Stimulated activated CD4-positive, alpha-beta T cell treated with anti-CD3 and anti-CD28 coated beads, Interleukin-1b, Interleukin-23, amount 100 ng/mL, for 1 hour (primary cell): ENCODE measurements at places on chromosomes 5 and 9.

- DNase-seq, result no peak
Measured at GRCh38 chr9:113475992-113476391, 12.5 kb downstream of the RGS3 start.

DNA sequence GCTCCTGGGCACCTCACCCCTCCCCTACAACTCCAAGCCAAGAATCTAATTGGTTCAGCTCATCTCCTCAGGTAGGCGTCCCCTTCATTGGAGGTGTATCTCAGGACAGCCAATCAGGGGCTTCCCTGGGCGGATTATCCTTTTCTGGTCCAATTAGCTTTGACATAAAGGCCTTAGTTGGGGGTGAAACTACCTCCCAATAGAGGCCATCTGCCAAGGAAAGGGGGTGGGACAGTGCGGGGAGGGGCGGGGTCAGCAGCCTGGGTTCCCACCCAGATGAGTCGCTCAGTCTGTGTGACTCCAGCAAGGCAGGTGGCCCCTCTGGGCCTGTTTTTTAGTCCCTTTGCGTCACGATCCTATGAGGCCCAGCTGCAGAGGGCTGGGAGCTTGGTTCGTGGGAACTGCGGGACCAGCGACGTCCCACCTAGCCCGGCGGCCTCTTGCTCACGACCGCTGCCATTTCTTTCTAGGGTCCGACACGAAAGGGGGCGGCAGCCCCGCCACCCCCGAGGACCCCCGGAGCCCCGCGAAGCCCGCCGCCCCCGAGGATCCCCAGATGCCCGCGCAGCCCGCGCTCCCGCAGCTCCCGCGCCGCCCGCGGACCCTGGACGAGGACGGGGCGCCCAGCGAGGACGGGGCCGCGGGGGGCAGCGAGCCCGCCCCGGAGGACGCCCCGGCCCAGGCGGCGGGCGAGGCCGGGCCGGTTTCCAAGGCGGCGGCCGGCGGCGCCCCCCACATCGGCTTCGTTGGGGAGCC is 8.9 kb downstream of the PRRT1B start:
- DNase-seq, result no peak

DNA sequence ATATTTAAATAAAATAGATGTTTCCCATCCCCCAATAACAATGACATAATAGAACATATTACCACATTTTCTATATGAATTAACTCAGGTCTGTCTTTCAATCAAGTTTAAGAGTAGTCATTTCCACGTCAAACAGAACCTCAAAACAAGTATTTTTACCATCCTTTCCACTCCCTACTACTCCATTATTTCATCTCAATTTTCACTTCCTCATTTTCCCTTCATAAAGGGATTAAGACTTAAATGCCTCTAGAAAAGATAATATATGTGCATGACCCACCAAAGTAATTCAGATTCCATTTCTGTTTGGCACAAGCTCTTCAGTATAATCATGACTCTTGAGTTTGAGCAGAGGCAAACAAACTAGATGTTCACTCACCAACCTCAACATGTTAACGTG is 40.4 kb downstream of the ELOVL7 start:
- DNase-seq, result no peak

DNA sequence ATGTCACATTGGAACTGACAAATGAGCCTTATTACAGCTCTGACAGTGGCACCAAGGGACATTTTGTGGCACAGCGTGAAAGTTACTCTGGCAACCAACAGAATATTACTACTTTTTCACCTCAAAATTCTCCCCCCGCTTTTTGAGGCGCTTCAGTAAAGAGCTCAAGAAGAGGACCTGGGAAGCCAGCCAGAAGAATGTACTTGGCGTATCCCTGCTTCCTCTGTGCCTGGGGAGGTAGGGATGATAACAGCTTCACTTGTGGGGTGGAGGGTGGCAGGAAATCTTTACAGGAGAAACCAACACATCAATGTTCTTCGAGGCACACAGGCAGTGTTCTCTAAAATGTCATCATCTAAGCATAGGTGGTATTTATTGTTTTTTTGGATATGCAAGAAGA is 624.1 kb downstream of the NR2F1-AS1 start:
- DNase-seq, result no peak

DNA sequence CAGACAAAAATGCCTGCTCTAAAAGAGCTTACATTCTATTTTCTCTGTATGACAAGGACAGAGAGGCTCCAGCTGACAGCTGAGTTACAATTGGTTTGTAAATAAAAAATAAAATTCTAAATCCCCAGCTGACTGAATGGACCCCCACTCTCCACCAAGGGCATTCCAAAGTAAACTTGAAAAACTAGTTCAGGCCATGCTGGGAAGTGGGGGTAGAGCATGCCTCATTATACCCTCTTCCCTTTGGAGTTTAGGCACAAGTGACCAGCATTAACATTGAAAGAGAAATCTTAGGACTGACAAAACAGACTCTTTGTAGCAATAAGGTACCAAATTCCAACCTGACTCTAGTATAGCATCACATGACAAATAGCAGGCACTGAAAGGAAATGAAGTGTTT is 31.0 kb downstream of the KIF4B start:
- DNase-seq, result no peak

GRCh38 chr5:78269088-78269703 is 25.3 kb downstream of the AP3B1 start:
- no peak for DNase-seq

DNA sequence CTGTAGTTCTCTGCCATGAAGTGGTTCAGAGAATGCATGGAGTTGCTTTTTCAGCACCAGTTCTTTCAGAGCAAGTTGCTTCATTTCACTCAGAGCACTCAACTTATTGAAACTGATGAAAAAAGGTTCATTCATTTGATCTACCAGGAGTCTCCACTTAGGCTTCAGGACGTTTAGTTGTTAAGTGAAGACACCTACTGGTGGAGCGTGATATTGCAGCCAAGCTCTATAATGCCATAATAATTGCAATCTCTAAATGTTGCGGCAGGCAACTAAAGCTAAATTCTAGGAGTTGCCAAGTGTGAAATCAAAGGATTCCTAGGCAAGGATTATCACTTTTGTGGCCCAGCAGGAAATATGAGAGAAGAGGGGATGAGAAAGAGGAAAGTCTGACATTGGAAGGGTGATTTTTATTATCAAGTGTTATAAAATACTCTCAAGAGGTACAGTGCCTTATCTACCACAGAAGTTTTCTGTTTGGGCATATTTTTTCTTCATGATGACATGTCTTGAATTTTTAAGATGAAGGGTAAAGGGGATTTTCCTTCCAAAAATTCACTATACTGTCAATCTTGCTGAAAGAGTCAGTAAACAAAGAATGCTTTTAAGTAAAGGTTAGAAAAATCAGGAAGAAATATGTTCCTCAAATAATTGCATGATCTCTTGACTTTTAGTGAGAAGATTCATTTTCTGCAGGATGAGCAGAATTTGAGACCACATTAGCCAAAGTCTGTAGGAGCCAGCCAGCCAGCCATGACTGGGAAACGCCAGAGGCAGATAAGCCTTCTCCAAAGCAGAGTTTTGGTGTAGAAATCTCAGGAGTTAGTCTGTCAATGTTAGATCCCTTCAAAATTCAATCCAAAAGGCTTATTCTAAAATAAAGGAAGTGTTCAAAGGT is 83.4 kb downstream of the SH3PXD2B start:
- DNase-seq, result no peak
